Astrocyte (in vitro differentiated cells and primary cell): ENCODE measurements at places on chromosomes 16 and 17. TPM values are rescaled to one million over a fixed set of nuclear protein-coding genes. Genes with fewer than 3 reads are reported as not detected.

GRCh38 chr17:44012391-44012790 lies 2.4 kb downstream of the TMEM101 start:
- H3K36me3 ChIP-seq = no peaks in the 10 kb centered on the region
- H3K4me1 ChIP-seq = peaks cover 16% of the 10 kb centered on the region
- DNase-seq = no peak

DNA sequence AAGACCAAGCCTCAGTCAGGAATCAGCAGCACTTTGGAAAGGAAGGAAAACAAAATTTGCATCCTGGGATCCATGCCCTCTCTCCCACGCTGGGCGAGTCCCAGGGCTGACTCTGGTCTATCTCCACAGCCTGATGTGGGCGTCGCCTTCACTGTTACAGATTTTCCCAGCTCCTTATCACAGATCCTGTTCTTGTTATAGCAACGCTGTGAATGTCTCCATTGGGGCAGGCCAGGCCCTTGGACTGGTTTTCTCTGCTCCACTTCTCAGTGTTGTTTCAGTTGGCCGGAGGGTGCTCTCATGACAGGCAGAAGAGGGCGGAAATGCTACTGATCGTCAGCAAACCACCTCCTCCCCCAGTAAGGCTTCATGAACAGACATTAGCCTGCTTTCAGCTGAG lies 127.9 kb upstream of the CDH11 start:
- H3K4me1 ChIP-seq = no peaks in the 10 kb centered on the region
- H3K4me3 ChIP-seq = no peak overlapping the region
- no peaks in the 10 kb centered on the region for H3K27me3 ChIP-seq
- H3K27ac ChIP-seq = no peak overlapping the region
- no peaks in the 10 kb centered on the region for H3K36me3 ChIP-seq

GRCh38 chr16:84787263-84787622 lies 32.5 kb upstream of the CRISPLD2 start:
- H3K4me3 ChIP-seq = no peak overlapping the region
- H3K27me3 ChIP-seq = no peaks in the 10 kb centered on the region
- H3K27ac ChIP-seq = no peak overlapping the region
- no peaks in the 10 kb centered on the region for H3K36me3 ChIP-seq

DNA sequence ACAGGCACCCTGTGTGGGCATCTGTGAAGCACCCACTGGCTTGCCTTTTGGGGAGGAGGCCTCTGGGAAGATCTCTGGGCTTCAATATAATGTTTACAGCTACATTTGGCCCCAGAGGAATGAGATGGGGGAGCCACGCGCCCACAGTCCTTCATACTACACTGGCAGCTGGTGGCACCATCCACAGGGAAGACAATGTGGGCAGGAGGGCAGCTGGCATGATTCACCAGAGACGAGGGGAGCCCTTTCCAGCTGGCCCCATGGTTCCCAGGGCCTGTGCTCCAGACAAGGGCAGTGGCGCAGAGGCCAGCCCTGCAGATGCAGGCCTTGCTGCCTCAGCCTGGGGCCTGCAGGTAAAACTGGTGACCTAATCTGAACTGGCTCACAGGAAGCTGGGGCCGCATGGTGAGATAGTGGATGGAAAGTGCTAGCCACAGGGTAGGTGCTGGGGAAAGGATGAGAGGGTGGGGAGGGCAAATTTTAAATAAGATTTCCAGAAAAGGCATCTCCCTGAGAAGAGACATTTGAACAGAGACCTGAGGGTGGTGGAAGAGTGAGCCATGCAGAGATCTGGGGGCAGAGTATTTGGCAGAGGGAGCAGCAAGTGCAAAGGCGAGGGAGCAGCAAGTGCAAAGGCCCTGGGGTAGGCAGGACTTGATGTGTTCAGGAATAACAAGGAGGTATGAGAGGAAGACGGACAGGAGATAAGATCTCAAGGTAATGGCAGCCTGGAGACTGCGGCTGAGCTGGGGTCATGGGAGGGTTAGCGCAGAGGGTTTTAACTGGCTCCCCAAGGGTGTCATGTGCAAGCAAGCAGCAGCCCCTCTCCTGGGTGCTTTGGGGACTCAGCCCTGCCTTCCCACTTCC lies 12.1 kb upstream of the KCNJ12 start:
- H3K36me3 ChIP-seq = no peaks in the 10 kb centered on the region
- H3K4me1 ChIP-seq = no peaks in the 10 kb centered on the region
- H3K27me3 ChIP-seq = peaks cover 9% of the 10 kb centered on the region
- no peak overlapping the region for H3K4me3 ChIP-seq
- DNase-seq = no peak
- no peak overlapping the region for H3K27ac ChIP-seq

The ALDH3A1 gene
- not detected in 2 replicates for total RNA-seq

DNA sequence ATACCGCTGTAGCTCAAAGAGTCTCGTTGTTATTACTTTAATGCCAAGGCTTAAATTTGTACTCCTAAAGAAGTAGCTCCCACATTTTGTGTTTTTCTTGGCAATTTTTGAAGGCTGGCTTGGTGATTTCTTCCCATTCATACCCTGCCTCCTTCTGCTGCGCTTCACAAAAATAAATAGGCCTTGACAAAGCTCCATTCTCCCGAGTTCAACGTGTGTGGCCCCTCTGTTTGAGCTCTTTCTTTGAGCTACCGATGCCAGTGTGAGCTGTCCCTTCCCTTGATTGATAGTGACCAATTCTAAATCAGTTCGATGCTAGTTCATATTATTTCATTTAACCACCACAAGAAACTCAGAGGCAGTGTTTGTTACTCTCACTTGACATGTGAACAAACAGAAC lies 96.8 kb downstream of the MAP2K6 start:
- no peaks in the 10 kb centered on the region for H3K4me1 ChIP-seq
- no peaks in the 10 kb centered on the region for H3K27me3 ChIP-seq
- no peak for DNase-seq

The NDUFB10 gene
- 149 and 153 TPM in 2 replicates for total RNA-seq

The OTOA gene
- total RNA-seq = 0.11 TPM in 1 of 2 replicates, not detected in the other

The TRIM47 gene
- total RNA-seq = 5.6 and 5.9 TPM in 2 replicates

The KRT31 gene
- not detected in 2 replicates for total RNA-seq

DNA sequence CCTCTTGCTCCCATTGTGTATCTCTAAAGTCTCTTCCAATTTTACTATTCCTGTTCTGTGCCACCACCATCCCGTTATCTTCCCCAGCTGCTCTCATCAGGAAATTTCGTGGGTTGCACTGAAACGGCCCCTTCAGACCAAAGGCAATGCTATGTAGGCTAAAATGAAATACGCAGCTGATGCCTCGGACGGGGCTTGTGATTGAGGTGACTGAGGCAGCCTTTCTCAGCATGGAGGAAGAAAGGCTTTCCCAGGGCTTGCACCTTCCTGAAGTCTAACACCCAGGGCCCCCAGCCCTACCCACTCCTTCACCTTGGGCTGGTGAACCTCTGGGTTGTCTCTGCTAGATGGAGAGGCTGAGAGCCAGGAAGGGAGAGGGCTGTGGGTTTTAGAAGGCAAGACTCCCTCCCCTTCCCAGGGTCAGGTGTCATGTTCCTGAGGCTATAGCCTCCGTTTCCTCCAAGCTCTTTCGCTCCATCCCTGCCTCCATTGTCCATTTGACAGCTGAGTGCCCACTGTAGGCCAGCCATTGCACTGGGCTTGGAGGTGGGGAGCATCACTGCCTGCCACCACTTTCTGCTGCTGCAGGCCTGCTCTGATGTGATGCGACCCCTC lies 7.8 kb downstream of the CCDC200 start:
- H3K4me1 ChIP-seq = no peaks in the 10 kb centered on the region
- peaks cover 20% of the 10 kb centered on the region for H3K36me3 ChIP-seq
- H3K27me3 ChIP-seq = no peaks in the 10 kb centered on the region
- no peak overlapping the region for H3K27ac ChIP-seq
- H3K4me3 ChIP-seq = no peak overlapping the region
- DNase-seq = no peak

GRCh38 chr16:57745768-57746167 lies 10.2 kb downstream of the KATNB1 start:
- no peaks in the 10 kb centered on the region for H3K27me3 ChIP-seq
- H3K36me3 ChIP-seq = no peaks in the 10 kb centered on the region
- H3K4me1 ChIP-seq = no peaks in the 10 kb centered on the region
- H3K27ac ChIP-seq = no peak overlapping the region
- H3K4me3 ChIP-seq = no peak overlapping the region

The KRTAP2-1 gene
- not detected in 2 replicates for total RNA-seq

DNA sequence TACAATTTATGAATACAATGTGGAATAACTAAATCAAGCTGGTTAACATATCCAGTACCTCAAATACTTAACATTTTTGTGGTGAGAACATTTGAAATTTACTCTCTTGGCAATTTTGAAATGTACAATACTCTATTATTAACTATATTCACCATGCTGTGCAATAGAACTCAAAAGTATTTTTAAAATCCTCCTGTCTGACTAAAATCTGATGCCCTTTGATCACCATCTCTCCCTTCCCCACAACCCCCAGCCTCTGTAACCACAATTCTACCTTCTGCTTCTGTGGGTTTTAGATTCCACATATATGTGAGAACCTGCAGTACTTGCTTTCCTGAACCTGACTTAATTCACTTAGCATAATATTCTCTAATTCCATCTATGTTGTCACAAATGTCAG lies 71.6 kb upstream of the ALOX12 start:
- H3K27me3 ChIP-seq = peaks cover 7% of the 10 kb centered on the region
- no peaks in the 10 kb centered on the region for H3K36me3 ChIP-seq
- DNase-seq = peak; percentile 14

The FLYWCH2 gene
- total RNA-seq = 36.5 and 40.7 TPM in 2 replicates

DNA sequence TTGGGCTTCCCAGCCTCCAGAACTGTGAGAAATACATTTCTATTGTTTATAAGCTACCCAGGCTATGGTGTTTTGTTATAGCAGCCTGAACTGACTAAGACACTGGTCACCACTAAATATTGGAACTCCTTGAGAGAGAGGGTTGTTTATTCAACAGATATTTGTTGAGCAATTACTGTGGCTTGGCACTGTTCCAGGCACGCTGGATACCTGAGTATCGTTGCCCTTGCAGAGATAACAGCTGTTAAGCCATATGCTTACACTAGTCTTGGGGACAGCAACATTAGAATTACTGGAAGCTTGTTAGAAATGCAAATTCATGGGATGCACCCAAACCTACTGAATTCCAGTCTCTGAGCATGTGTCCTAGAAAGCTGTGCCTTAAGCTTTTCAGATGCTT lies 230.7 kb downstream of the HS3ST4 start:
- no peak overlapping the region for H3K4me3 ChIP-seq
- DNase-seq = no peak
- H3K27me3 ChIP-seq = no peaks in the 10 kb centered on the region

GRCh38 chr16:81756615-81757356 lies 22.3 kb upstream of the PLCG2 start:
- H3K4me3 ChIP-seq = no peak overlapping the region
- H3K36me3 ChIP-seq = no peaks in the 10 kb centered on the region
- H3K27ac ChIP-seq = no peak overlapping the region
- no peak for DNase-seq
- peaks cover 5% of the 10 kb centered on the region for H3K4me1 ChIP-seq

The SEZ6L2 gene
- 69.6 and 90.6 TPM in 2 replicates for total RNA-seq

DNA sequence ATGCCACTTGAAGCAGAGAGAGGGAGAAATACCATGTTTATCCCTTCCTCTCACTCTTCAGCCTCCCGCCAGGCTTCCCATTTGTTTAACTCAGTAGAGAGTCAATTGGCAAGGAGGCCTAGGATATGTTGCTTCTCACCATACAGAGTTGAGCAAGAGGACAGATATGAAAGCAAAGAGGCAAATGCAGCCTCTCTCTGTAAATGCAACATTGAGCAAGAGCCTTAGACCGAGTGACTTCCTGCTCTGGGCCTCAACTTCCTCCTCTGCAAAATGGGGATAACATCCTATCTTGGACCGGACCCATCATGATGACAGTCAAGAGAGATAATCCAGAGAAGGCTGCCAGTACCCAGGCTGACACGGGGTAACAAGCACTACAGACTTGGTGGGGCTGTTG lies 36.8 kb downstream of the SOCS1 start:
- H3K27me3 ChIP-seq = no peaks in the 10 kb centered on the region
- no peak overlapping the region for H3K27ac ChIP-seq
- no peak overlapping the region for H3K4me3 ChIP-seq

DNA sequence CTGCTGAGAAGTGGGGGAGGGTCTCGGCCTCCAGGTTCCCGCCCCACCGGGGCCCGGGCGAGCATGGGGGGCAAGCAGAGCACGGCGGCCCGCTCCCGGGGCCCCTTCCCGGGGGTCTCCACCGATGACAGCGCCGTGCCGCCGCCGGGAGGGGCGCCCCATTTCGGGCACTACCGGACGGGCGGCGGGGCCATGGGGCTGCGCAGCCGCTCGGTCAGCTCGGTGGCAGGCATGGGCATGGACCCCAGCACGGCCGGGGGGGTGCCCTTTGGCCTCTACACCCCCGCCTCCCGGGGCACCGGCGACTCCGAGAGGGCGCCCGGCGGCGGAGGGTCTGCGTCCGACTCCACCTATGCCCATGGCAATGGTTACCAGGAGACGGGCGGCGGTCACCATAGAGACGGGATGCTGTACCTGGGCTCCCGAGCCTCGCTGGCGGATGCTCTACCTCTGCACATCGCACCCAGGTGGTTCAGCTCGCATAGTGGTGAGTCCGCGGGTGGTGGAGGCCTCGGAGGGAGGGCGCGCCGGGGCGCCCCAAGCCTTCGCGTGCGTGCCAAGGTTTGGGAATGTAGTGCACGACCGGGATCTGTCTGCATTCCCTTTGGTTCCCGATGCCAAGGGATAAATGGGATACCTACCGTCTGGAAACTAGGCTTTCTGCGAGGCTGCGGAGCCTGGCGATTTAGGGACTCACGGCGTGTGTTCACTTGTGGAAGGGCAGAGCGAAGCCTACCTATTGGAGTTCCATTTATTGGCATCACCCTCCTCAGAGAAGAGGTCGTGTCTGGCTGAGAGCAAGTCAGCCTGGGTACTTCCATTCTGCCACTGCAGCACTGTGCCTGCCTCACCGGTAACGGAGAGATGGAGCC lies 1.0 kb downstream of the ZNRF1 start:
- H3K36me3 ChIP-seq = no peaks in the 10 kb centered on the region
- H3K4me1 ChIP-seq = peaks cover 19% of the 10 kb centered on the region
- DNase-seq = peak; percentile 46
- no peaks in the 10 kb centered on the region for H3K27me3 ChIP-seq
- H3K4me3 ChIP-seq = peak overlapping the region; percentile 84

GRCh38 chr17:31699281-31699680 lies 159.8 kb downstream of the COPRS start:
- H3K4me1 ChIP-seq = peaks cover 15% of the 10 kb centered on the region
- H3K4me3 ChIP-seq = no peak overlapping the region
- H3K27me3 ChIP-seq = no peaks in the 10 kb centered on the region
- DNase-seq = peak; percentile 23

- H3K4me1 ChIP-seq = no peaks in the 10 kb centered on the region
- no peak overlapping the region for H3K4me3 ChIP-seq
- no peaks in the 10 kb centered on the region for H3K27me3 ChIP-seq
Observed at GRCh38 chr16:73252446-73252845, 204.5 kb upstream of the ZFHX3 start.

The BIRC5 gene
- total RNA-seq = 3.3 and 5.8 TPM in 2 replicates

DNA sequence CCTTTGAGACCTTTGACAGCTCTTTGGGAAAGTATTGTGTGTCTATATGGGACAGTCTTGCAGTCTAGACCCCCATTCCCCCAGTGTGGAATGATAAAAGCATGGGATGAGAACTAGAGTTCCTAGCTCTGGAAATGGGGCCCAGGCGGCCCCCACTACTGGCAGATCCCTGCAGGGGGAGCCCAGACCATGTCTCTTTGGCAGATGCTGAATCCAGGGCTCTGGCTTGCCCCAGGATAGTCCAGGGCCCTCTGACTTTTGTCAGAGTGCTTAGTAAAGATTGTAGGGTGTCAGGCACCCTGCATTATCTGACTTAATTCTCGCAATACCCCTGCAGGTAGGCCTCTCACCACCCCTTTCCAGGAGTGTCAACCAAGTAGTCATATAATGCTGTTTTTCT lies 8.3 kb downstream of the ALKBH5 start:
- DNase-seq = no peak
- H3K4me3 ChIP-seq = no peak overlapping the region
- H3K27me3 ChIP-seq = no peaks in the 10 kb centered on the region
- H3K27ac ChIP-seq = no peak overlapping the region
- H3K36me3 ChIP-seq = peaks cover 21% of the 10 kb centered on the region
- peaks cover 22% of the 10 kb centered on the region for H3K4me1 ChIP-seq

The PRRT2 gene
- total RNA-seq = 6.2 and 6.7 TPM in 2 replicates

The PHOSPHO1 gene
- total RNA-seq = 0.79 and 0.95 TPM in 2 replicates

The KRT40 gene
- total RNA-seq = not detected in 2 replicates
